ENCODE measurements at places on chromosomes 1 and 21.

GRCh38 chr1:111505641-111506119 is 2.2 kb upstream of the ADORA3 start:
- DNase-seq = no peak

DNA sequence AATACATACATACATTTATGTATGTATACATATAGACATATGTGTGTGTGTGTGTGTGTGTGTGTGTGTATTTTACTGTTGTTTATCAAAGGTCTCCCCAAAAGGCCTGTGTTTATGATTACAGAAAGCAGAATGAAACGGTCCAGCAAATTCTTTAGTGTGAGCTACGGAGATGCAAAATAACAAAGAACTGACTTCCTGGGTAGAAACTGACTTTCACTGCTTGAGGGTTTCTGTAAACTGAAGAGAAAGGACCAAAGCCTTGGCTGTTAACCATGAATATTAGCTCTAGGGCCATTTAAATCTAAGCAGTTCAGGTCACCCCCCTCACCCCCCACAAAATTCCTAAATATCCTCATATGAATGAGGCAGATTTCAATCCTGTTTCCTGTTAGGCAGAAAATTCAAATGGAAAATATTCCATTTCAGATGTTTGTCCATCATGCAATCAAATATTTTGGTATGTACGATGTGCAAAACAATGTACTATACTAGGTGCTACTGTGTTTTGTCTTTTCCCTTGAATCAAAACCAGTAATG is 213.2 kb downstream of the TGFB2 start:
- DNase-seq = peak; percentile 34

DNA sequence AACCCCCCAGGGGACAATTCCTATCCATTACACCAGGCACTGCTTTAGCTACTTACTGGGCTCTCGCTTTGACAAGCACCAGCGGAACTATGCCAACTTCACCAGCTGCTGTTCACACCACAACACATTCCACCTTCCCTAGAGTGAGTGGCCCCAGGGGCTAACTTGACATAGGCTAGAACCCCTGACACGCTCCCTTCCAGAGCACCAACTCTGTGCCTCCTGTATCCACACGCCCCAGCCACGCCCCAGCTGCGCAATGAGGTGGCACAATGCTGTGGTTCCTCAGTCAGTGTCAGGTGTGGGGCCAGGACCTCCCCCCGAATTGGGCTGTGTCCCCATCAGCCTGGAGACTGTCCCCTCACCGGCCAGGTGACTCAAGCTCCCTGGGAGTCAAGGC is 11.7 kb upstream of the FGR start:
- DNase-seq = no peak

DNA sequence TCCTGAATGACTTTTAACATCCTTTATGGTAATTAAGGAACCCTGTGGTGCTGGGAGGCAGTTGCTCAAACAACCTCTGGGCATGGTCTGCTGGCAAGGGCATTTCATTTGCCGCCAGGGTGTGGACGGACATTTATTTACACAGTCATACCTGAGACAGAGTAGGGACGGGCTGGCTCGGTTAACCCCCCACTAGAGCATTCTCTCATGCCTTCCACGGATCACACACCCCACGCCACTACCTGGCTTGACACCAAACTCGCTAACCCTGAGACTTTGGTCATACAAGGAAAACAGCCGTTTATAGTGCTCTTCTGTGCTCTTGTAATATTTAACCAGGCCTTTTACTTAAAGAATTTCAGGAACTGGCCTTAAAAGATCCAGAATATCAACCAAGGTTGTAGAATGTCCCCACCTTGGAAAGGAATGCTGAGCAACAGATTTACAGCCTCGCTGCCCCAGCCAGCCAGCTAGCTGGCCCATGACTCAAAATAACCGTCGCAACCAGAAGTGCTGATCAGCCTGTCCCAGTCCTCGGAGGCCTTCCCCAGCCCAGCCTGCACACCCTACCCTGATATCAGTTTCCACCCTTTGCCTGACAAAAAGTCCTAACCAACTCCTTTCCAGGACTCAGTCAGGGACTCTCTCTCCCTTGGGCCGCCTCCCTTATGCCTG is 6.5 kb upstream of the PDXK start:
- DNase-seq = peak; percentile 27

DNA sequence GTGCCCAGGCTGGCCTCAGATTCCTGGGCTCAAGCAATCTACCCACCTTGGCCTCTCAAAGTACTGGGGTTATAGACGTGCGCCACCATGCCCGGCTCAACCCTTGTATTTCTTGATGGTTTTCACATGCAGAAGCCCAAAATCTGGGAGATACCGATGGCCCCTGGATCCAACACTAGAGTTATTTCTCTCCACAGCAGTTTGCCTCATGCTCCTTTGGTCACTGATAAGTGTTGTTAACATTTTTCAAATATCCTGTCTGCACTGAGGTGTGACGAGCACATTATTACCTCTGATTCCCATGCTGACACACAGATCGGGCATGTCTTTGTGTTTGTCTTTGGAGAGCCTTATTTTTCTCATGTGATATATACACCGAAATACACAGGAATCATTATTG is 107.0 kb downstream of the KIF26B start:
- no peak for DNase-seq

- no peak for DNase-seq
Observed at GRCh38 chr1:181406989-181407388, 76.3 kb upstream of the CACNA1E start.

DNA sequence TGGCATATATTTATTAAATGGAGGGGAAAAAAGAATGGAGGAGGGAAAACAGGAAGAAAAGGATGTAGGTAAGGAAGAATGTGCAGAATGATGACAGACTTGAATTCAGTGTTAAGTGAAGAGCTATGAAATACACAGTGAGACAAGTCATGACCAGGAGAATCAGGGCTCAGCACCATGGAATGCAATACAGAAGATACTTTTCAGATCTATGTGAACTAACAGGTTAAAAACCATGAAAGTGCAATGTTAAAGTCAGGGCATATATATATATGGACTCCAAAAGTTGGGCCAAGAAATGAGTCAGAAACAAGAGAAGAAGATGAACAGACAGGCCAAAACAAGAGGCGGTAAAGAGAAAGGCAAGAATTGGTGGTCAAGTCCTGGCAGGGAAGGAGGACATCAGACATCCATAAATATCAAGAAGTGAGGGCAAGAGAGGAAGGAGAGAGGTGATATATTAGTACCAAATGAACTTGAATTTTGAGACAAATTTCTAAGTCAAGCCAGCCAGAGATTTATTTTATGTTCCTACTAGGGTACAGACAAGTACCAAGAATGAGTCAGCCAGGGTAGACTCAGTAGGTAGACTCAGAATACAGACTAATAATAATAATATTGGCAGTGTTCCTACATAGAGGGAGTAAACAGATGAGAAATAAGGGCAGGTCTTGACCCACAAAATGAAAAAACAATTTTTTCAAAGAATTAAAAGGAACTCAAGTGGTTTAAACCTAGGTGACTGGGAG is 39.5 kb upstream of the MCOLN3 start:
- DNase-seq = no peak

GRCh38 chr1:197776351-197777105 is 1.2 kb upstream of the DENND1B start:
- DNase-seq = no peak
